ENCODE measurements at places on chromosomes 12 and 14. TPM values are rescaled to one million over a fixed set of nuclear protein-coding genes. Genes with fewer than 3 reads are reported as not detected.

BEGAIN gene
- total RNA-seq = 8.1 TPM

PTPRO gene
- 157 TPM for total RNA-seq

DNA sequence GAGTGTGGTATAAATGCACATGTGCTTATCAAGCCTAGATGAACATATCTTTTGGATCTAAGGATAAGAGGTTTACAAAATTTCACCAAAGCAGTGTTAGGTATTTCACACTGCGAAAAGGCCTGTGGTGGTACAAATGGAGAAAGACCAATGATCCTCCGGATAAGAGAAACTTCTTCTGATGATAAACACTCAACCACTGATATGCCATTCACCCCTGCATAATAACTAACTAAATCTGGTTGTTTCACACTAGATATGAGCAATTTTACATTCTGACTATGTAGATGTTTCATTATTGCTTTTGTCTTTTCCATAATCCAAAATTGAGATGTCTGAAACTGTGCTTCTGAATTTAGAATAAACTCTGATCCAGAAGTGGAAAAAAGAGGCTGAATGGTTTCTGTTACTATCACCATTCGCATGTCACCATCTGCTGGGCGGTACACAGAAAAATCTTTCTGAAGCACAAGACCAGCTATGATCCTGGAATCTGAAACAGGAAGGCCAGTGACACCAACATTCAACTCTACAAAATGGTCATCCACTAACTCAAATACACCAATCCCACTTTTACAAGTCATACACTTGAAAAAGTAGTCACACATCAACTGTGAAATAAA lies 1.3 kb downstream of the BBS10 start:
- DNase-seq = peak; percentile 9

GRCh38 chr12:49990273-49990672 lies 17.5 kb downstream of the AQP6 start:
- no peak for DNase-seq

DNA sequence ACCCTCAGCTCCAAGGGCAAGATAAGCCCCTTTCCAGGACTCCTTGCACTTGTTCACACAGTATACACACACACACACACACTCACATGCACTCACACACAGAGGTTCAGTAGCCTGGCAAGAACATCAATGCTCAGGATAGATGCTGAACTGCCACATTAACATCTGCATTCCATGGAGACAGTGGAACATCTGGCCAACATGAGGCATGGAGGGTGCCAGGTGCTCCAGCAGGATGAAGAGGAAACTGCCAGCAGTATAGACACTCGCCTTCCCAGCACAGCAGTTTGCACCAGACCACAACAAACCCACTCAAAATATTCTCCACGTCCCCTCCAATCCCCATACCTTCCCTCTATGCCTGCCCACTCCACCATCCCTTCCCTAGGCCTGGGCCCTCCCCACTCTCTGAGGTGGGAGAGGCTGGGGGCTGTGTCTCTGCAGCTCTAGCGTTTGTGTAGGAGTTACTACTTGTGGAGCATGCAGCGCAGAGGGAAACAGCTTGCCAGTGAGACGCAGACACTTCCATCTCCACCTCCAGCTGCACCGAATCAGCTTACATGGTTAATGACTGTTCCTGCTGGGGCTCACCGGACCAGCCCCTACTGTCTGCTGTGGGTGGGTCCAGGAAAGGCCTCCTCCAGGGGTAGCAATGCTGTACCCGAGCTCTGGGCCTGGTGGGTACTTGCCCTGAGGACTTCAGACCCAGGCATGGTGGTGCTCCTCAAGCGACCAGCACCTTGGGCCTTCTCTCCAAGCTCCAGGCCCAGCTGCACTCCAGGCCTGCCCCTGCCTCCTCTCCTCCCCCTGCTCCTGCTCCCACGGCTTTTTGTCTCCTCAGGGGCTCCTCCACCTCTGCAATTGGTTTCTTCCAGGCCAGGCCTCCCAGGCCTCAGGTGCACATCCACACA lies 18.6 kb upstream of the PLEKHG3 start:
- DNase-seq = no peak

- no peak for DNase-seq
These were observed 60.4 kb upstream of the KTN1 start for GRCh38 chr14:55519473-55520080.

- no peak for DNase-seq
These were observed 150.1 kb downstream of the TSPAN9 start for GRCh38 chr12:3227076-3227975.

SVOP gene
- total RNA-seq = 30.9 TPM

TBX5 gene
- not detected for total RNA-seq

GRCh38 chr14:60226298-60226697 lies 22.7 kb upstream of the PPM1A start:
- no peak for DNase-seq

GRCh38 chr12:120720234-120720986 lies 5.2 kb upstream of the ACADS start:
- DNase-seq = peak; percentile 18

DNA sequence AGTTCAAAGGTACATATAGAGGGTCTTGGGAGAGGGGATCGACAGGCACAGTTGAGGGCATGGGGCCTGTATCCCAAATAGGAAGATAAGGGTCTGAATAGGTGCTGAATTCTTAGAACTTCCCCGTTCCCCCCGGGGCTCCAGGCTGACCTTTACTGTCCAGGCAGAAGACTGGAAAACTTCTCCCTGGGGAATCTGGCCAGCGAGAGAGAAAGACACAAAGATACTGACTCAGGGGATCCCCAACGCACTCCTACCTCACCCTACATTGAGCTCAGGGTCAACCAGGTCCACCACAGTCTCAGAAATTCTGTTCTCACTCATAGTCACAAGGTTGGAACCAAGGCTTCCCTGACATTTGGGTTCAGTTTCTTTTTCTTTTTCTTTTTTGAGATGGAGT lies 46.2 kb downstream of the ACACB start:
- DNase-seq = no peak

GRCh38 chr12:66976526-66976925 lies 292.6 kb upstream of the CAND1 start:
- DNase-seq = no peak

KRT8 gene
- not detected for total RNA-seq

GRCh38 chr12:94592080-94592479 lies 58.3 kb downstream of the TMCC3 start:
- no peak for DNase-seq

DNA sequence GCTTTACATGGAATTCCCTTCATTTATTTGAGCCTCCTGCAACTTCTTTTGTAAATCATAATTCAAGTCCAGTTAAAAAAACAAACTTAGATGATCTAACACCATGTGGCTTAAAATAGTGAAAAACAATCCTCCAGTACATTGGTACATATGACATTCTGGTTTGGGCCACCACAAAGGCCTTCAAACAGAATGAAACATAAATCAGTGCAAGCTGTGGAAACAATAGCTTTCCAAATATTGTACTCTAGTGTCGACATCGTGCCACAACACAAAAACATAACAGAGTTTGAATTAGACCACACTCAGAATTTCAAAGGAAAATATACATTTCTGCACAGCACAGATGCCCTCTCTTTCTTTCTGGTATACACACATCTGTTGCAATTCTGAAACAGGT lies 751.3 kb downstream of the SLC6A15 start:
- no peak for DNase-seq

DIO2 gene
- total RNA-seq = 31.0 TPM

PROX2 gene
- not detected for total RNA-seq

DNA sequence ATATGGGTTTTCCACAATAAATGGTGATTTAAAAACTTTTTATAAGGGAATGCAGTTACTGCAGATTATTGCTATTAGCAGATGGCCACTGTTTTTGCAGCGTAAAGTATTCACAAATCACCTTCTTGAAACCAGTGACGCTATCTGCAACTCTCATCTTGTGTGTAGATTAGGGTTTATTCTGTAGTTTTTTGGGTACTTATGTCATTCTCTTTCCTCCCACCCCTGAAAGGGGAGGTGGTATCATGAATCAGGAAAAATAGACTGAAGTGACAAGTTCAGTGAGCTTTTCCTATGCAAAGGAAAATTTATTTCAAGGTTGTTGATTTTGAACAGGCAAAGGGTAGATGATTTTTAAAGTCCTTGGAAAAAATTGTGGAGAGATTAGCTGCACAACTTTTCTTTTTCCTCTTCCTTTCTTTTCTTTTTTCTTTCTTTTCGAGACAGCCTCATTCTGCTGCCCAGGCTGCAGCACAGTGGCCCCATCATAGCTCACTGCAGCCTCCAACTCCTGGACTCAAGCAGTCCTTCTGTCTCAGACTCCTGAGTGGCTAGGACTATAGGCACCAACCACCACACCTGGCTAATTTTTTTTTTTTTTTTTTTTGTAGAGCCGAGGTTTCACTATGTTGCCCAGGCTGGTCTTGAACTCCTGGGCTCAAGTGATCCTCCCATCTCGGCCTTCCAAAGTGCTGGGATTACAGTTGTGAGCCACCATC lies 1.6 kb downstream of the FRS2 start:
- DNase-seq = no peak

ACOT4 gene
- 1.7 TPM for total RNA-seq

DNA sequence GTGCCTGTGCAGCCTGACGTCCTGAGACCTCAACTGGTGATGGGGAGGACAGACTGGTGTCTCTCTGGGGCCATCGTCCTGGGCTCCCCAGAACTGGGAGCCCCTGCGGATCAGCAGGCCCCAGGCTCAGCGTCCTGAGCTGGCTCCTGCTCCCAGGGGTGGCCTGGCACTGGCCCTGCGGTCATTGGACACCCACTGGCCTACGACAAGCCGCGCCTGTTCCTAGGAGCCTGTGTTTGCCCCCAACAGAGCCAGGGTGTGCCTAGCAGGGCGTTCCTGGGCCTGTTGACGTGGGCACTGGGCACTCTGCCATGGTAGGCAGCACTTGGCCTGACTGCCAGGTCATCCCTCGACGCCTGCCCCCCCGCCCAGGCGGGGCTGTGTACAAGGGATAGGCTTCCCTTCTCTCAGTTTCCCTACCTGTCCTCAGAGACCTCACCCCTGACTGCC lies 8.4 kb downstream of the ADSS1 start:
- no peak for DNase-seq

DHH gene
- 0.47 TPM for total RNA-seq

ETFBKMT gene
- total RNA-seq = 3.4 TPM

DNA sequence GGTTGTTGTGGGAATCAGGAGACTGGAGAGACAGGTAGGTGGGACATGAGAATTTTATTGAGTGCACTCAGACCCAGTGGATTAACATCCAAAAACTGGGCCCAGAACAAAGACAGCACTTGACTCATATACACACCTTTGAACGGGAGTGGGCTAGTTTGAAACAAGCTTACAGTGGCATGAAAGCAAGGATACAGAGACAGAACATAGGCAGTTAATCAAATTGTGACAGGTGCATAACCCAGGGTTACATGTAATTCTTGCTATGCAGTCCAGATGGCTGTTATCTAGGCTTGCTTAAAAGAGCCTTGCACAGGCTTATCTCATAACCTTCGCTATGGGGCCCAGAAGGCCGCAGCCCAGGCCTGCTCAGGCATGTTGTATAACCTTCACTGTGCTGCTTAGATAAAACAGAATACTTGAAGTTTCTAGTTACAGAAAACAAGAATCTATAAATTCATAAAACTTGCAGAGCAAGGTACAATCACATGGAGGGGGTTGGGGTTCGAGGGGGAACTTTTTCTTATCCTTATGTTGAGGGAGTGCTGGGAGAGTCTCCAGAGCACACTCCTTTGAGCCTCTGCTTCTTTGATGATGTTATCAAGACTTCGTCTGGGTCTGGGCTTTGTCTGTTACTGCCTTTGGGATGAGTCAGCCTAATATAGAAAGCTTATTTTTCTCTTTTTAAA lies 81.7 kb downstream of the TNFAIP2 start:
- DNase-seq = no peak

DNA sequence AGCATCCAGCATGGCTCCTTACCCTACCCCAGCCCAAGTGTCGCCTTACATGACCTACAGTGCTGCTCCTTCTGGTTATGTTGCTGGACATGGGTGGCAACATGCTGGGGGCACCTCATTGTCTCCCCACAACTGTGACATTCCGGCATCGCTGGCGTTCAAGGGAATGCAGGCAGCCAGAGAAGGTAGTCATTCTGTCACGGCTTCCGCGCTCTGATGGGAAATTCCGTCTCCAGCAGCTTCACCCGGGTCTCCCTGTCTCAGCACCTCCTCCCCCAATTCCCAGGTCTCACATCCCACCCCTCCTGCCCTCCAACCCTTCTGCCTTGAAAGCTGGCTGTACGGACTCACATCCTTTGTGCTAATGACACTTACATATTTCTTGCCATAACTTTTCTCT lies 14.6 kb downstream of the PAX9 start:
- DNase-seq = no peak

DNA sequence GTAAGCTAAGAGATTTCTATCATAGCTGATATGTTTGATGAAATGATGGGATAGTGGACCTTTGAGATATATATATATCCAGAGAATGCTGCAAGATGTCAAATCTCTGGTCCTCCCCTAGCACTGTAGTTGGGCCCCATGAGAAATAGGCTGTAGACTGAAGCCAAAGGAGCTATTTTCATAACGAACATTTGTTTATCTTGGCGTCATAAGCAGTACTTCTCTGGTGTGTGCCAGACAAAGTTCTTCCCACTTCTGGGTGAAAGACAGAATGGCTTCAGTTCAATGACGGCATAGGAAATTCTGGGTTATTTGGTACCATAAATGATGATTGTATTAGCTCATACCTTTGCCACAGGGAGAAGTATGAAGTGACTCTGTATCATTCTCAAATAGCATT lies 534.3 kb downstream of the SOX5 start:
- DNase-seq = no peak

GRCh38 chr12:91900971-91901370 lies 244.7 kb downstream of the BTG1 start:
- DNase-seq = no peak

- no peak for DNase-seq
These were observed 111.2 kb upstream of the TMCC3 start for GRCh38 chr12:94761559-94761958.

GRCh38 chr12:14828892-14829291 lies 14.4 kb downstream of the ART4 start:
- no peak for DNase-seq

GRCh38 chr14:31166271-31166561 lies 41.4 kb downstream of the HECTD1 start:
- DNase-seq = no peak

DNA sequence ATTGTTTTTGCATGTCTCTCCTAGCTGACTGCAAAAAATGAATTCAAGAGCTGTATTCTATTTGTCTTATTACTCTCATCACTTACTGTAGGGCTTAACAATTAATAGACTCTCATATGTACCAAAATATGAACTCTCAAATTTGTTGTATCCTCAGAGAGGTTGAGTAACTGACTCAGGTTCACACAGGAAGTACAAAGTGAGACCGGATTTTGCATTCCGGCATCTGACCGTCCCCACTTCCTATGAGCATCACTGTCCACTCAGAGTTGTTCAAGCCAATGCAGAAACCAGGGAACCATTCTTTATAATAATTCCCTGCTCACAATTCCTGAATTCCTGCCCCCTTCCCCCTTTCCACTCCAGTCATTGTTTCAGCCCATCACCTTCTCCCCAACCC lies 113.3 kb upstream of the AMIGO2 start:
- DNase-seq = no peak

- DNase-seq = no peak
These were observed 212.8 kb upstream of the BMP4 start for GRCh38 chr14:54169254-54169924.

Data from occipital lobe (tissue), 3 donors.